ENCODE measurements at places on chromosomes 1 and 21. TPM values are rescaled to one million over a fixed set of nuclear protein-coding genes. Genes with fewer than 3 reads are reported as not detected.

- no peak for DNase-seq
These were observed 75.9 kb upstream of the IFFO2 start for GRCh38 chr1:19032413-19032695.

The TNN gene
- total RNA-seq = not detected

DNA sequence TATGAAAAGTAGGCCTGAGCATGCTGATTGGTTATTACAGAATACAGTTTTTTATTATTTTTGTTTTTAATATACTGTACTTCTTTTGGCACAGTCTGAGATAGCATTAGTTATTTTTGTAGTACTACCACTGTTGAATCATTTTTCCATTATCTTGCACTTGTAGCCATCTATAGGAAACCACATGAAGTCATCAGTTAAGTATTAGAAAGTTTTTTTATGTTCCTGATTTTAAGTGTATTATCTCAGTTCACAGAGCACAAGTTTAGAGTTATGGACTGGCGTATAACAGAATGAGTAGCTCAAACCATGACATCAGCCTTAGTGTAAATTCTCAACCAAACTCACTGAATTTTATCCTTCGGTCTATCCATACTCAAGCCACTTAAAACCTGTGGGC, 22.8 kb downstream of the DHX9 start:
- no peak for DNase-seq

The NCDN gene
- total RNA-seq = 44.1 TPM

The PSMB2 gene
- total RNA-seq = 41.4 TPM

The CYP4Z1 gene
- total RNA-seq = not detected

DNA sequence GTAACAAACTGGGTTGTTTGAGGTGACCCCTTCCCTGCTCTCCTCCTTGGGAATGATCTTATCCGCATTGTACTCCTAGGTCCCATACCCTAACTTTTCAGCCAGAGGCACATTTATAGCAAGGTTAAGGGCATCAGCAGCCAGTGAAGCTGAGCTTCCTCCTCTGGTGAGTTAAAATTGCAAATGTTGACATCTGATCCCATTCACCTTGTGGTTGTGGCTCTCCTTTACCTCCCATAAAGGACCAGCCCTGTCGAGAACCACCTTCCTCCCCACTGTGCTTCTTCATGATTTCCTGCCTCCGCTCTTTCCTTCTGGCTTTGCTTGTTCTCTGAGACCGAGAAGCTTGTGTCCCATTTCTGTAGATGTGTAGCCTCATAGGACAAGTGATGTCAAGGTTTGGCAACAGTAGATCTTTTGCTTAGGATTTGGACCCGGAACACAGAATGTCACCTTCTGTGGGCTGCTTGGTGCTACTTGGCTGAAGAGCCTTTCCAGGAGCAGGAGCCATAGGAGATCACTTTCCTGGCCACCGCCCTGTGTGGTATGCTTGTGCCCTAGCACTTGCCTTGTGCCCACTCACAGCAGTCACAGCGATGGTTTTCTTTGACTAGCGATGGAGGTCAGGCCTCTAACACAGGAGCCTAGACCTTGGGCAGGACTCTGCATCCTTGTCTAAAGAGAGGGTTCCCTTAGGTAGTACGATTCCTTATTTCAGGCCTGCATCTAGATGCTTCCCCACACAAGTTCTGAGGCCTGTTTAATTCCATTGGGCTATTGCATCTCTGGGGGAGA, 18.8 kb downstream of the SZRD1 start:
- no peak for DNase-seq

- no peak for DNase-seq
These were observed 2.8 kb downstream of the FAM43B start for GRCh38 chr1:20555025-20555757.

DNA sequence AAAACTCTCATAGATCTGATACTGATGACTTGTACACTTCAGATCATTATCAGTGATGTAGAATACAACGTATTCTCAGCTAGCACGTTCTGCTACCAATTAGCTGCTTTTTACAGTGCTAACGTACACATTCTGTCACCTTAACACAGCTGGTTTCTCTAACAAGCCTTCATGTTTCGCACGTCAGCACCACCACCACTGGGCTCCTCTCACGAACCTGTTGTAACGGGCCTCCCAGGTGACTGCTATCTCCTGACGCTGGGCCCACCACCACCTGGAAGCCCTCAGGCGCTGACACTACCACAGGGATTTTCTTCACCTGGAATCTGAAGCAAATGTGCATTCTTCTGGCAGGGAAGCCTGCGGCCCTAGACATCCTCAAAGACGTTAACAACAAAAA, 19.8 kb downstream of the TOMM20 start:
- DNase-seq = no peak

The UBASH3A gene
- total RNA-seq = not detected

The CCDC190 gene
- total RNA-seq = 0.10 TPM

DNA sequence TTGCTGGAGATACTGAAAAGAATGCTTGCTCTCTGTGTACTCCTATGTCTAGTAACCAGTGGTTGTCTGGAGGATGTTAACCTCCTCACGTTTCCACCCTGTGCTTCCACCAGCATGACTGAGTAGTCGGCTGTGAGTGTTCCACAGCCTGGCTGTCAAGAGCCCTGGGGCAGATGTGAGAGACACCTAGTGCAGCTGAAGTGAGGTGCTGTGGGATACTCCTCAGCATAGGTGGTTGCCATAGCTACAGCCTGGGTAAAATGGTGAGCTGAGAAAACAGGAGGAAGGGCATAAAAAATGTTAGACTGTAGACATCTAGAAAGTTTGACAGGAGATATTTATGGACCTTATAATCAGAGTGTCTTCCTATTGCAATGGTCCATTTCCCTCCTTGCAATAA, 15.8 kb downstream of the IVL start:
- DNase-seq = no peak

GRCh38 chr1:42317308-42317707, 17.7 kb downstream of the FOXJ3 start:
- no peak for DNase-seq

- no peak for DNase-seq
These were observed 44.2 kb downstream of the WDR64 start for GRCh38 chr1:241696172-241696814.

GRCh38 chr1:21297975-21298374, 7.7 kb upstream of the ECE1 start:
- no peak for DNase-seq

GRCh38 chr1:32871364-32872191, 866 bp upstream of the FNDC5 start:
- peak; percentile 78 for DNase-seq

GRCh38 chr1:242211254-242212022, 212.5 kb upstream of the MAP1LC3C start:
- no peak for DNase-seq

DNA sequence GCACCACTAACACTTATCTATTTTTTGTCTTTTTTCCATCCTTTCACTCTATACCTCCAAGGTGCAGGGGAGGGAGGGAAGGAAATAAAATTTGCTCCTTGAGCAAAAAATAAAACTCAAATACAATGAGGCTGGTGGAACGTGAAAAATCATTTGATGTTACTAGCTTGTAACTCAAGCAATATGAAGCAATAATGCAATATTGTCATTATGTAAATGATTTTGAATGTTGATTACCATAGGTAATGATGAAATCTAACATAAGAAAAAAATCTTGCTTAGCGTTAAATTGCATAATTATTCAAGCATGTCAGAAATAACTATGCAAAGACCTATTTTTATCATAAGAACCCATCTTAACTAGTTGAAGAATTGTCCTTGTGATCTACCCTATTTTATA, 277.7 kb downstream of the KCTD3 start:
- no peak for DNase-seq

GRCh38 chr1:19073311-19074186, 117.1 kb upstream of the IFFO2 start:
- DNase-seq = no peak

The KPRP gene
- total RNA-seq = not detected

Data from myocyte (in vitro differentiated cells).